ENCODE measurements at places on chromosomes 7 and 10. TPM values are rescaled to one million over a fixed set of nuclear protein-coding genes. Genes with fewer than 3 reads are reported as not detected.

DNA sequence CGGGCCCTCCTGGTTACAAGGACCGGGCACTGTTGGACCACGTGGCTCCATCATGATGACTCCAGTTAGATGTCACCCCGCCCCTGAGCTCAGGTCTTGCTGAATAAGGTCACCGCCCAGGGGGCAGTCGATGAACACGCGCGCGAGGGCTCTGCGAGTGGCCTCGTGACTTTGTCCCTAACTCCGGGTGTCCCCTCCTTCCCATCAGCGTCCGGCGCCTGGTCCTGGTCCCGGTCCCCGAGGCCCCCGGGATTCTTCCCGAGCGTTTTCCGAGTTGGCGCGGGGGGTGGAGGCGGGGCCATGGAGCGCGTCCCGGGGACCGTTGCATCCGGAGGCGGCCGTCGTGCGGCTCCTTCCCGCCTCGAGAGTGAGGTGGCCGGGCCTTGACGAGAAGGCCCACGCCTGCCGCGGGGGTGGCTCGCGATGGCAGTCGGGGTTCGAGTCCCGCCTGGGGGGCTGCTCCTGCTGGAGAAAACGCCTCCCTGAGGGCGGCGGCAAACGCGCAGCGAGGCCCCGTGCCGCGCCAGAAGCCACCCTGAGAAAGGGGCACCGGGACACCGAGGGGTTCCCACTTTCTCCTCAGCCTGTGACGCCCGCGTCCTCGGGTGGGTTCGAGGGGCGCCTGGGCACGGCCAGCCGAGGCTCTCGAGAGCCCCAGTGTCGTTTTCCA lies 569 bp upstream of the NPTX2 start:
- DNase-seq: no peak

GRCh38 chr10:11661441-11661840 lies 50.0 kb upstream of the USP6NL start:
- DNase-seq: no peak

DNA sequence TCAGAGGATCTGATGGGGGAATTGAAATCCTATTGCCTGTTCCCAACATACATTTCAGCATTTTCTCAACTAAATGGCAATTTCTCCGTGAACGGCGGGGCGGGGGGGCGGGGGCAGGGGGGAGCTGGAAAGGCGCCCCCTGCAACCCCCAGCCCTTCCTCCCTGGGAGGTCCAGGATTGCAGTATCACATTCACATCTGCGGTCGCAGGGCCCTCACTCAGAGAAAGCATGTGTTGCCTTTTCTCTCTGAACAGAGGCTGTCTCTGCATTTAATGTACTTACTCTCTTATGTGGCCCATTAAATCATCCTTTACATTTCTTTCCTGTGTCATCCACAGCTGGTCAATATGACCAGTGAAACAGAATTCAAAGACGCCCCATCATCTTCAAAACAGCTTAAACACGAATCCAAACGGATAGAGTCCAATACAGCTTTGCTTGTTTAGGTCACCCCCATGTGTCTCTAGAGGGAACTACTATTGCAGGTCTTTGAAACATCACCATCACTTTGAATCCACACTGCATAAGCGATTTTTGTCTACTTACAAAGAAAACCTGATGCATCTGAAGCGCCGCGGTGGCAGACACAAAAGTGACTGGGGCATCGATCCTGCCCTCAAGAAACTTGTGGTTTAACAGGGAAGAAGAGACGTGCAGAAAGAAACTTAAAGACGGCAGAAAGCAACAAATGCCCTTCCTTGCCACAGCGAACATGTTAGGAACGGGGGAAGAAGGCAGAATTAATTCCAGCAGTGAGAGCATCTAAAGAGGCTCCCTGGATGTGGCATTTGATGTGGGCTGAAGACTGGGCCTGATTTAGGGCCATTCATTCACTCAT lies 17.0 kb upstream of the ECHDC3 start:
- peak; percentile 63 for DNase-seq

- no peak for DNase-seq
These were observed 195.4 kb downstream of the MAD1L1 start for GRCh38 chr7:2037301-2037807.

- DNase-seq: no peak
These were observed 21.2 kb downstream of the PALD1 start for GRCh38 chr10:70499836-70500167.

DNA sequence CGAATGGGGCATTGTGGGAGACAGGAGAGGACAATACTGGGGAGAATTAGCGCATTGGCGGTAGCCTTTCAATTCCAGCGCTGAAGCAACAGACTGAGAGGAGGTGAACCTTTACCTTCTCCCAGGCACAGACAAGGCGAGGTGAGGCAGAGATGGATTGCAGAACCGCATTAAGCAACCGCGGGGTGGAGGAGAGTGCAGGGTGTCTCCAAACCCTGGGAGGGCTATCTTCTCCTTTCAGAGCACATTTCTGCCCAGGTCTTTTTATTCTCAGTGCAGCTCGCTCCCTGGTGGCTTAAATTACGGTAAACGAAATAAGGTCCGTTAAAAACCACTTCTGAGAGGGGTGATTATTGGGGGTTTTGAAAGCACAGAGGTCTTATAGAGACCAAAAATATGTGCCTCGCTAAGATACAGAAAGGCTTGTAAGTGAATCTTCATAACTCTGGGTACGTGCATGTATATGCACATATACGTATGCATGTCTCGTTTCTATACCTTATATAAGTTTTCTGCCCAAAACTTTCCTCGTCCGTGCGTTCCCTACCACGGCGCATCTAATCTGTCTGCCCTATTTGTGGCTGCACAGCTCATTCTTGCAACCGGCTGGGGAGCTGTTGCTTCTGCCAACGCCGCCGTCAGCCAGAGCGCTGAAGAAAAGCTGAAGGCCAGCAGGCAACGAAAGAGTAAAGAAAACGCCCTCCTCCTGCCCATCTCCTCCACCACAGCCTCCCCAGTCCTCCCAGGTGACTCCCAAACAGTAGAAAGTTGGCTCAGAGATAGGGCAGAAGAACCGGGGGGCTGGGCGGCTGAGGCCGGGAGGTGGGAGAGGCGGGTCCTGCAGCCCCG lies 895 bp upstream of the ZNF804B start:
- DNase-seq: peak; percentile 6

- no peak for DNase-seq
These were observed 38.6 kb upstream of the TNRC18 start for GRCh38 chr7:5462216-5462615.

DNA sequence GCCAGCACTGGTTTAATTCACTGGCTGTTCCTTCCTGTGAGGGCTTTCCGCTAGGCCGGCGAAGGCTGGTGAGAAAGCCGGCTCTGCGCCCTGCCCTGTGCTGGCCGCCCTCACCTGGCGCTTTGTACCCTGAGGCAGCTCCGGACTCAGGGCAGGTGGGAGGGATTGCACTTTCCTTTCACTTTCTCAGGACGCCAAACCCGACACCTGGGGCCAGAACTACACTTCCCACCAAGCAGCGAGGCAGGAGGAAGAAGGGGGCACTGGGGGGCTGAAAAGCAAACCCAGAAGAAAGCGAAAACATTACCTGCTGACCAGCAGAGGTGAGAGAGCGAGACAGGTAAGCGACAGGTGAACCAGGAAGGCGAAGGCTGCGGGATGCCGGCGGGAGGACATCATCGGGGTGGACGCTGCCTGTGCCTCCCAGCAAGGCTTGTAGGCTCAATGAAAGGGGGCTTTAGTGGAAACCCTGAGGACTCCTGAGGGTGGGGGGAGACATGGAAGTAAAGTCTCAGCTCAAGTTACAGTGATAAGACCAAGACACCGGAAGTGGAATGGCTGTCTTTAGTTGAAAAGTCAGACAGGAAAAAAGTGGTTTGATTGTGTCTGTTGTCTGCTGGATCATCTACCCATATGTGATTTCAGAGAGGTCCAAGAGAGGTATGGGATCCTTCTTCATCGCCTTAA lies at the start of gene RAB19:
TSS of gene RAB19 (plus strand) at position 181 of the 687 bp plus-strand sequence. CDS start 3,589 bp downstream, outside the sequence.
- DNase-seq: peak; percentile 53

GRCh38 chr10:61112771-61113170 lies 168.8 kb upstream of the RHOBTB1 start:
- no peak for DNase-seq

GRCh38 chr7:44232396-44232795 lies 31.6 kb downstream of the YKT6 start:
- no peak for DNase-seq

DNA sequence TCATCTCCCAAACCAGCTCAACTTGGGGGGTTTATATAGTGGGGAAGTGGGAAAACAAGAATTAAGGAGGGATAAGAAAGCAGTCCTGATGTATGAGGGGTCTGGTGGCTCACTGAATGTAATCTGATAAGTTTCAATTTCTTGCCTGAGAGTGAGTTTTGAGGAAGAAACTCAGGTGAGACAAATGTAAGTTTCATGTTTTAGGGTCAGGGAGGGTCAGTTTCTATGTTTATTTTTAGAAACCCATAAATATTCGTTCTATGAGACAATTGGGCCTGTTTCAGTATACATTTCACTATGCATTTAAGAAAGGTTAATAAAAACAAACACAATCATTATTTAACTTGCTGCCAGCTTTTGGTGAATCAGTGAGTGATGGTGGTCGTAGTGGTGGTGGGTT lies 128.0 kb upstream of the MBL2 start:
- DNase-seq: no peak

DNA sequence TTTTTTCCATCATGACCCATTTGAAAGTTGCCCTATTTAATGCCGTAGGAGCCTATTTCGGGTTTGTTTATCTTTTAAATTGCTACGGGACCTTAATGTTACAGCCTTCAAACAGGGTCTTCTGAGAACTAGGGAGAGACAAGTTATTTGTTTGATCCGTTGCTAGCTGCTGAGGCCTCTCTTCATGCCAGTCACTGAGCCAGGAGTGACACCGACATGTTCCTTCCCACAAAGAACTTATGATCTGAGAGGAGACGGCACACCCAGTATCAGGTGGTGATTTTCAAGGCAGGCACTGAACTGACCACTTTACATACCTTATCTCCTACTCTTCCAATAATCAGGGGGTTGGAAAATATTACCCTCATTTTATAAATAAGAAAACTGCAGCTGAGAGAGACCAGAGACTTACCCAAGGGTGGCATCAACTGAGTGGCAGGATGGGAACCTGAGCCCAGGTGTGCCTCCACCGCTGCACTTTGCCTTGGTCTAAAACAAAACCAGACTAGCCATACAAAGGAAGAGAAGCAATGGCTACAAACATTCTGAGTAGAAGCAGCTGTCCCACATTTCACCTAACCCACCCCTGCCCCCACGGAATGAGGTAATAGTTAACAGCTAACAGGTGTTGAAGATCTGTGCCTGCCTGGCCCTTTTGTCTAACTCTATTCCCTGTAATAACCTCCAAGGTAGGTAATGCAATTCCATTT lies 40.5 kb downstream of the PPP1R3C start:
- DNase-seq: no peak

- DNase-seq: peak; percentile 39
These were observed 22.2 kb downstream of the ENTPD7 start for GRCh38 chr10:99681553-99681952.

DNA sequence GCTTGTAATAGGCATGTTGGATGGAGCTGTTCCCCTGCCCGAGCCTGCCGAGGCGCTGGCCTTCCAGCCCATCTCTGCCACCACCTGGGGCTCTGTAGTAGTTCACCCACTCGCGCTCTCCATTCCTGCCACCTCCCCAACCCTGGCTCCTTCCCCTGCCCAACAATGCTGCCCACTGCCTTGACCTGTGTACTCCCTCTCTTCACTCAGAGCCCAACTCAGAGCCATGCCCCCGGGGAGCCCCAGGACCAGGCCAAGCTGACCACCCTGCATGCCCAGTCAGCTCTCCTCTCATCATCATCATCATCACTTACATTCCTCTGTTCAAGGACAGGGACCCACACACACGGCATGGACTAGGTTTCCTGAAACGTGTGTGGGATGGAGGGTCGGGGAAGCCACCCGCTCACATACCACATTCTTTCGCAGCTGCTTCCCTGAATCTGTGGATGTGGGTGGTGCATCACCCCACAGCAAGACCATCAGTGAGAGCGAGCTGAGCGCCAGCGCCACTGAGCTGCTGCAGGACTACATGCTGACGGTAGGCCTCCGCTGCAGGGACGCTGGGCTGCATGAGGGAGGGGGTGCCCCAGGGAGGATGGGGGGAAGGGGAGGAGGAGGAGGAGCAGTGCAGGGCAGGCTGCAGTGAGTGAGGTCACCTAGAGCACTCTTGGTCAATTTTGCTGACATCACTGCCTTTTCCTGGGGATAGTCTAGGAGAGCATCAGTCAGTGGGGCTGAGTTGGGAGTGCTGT lies 15.6 kb downstream of the NACAD start:
- no peak for DNase-seq

DNA sequence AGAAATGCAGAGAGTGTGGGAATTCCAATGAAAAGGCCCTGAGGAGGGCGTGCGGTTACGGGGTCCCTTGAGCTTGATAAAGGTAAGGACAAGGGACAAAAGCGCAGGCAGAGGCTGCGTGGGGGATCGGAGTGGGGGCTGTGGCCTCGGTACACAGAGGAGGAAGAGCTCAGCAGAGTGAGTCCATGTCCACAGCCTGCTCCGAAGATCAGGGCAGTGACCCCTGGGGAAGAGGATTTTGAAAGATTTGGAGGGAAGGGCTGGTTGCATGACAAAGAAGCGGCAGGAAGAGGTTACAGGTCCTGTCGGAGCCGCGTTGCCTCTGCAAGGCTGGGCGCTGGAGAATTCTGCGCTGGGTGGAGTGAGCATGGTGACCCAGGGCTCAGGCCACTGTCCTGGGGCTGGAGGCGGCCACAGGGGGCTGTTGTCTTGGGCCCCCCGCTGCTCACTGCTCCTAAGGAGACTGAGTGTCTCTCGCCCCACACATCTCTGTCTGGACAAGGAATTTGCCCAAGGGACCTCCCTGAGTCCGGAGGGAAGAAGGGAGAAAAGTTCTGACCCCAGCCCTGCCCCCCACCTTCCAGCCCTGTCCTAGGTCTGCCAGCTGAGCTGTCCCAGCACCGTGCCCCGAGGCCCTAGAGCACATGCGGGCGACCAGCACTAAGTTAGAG lies 69.8 kb upstream of the INSIG1 start:
- DNase-seq: no peak

- no peak for DNase-seq
These were observed 74.0 kb downstream of the GPR141 start for GRCh38 chr7:37757563-37757962.

Gene AGK
- total RNA-seq: 38.2 TPM

Gene PNLIPRP1
- not detected for total RNA-seq

Gene SCIN
- 1.6 TPM for total RNA-seq

Gene COMMD3
- 86.6 TPM for total RNA-seq

Gene PIK3CG
- total RNA-seq: not detected

Gene NEUROD6
- total RNA-seq: not detected

Gene IKZF1
- not detected for total RNA-seq
